ENCODE measurements at places on chromosomes 5 and 9. TPM values are rescaled to one million over a fixed set of nuclear protein-coding genes. Genes with fewer than 3 reads are reported as not detected.

The ALDH1A1 gene
- 0.62 TPM for total RNA-seq

The PCDHB9 gene
- total RNA-seq: not detected

The HDAC3 gene
- total RNA-seq: 78.6 TPM

The MLANA gene
- total RNA-seq: not detected

The PCA3 gene
- not detected for total RNA-seq

The SMIM33 gene
- 0.11 TPM for total RNA-seq

The BARX1 gene
- total RNA-seq: not detected

The GPX3 gene
- total RNA-seq: not detected

The ACOT12 gene
- total RNA-seq: not detected

The PDE8B gene
- not detected for total RNA-seq

The ACTBL2 gene
- not detected for total RNA-seq

The UBE2B gene
- total RNA-seq: 105 TPM

The GGTA1 gene
- not detected for total RNA-seq

The ZBTB26 gene
- 5.4 TPM for total RNA-seq

The ARHGEF39 gene
- total RNA-seq: 10.7 TPM

The OMD gene
- total RNA-seq: not detected

The ABO gene
- total RNA-seq: not detected

The GPR150 gene
- total RNA-seq: 0.18 TPM

The SLC26A2 gene
- total RNA-seq: 10.2 TPM
